Mammary microvascular endothelial cell (primary cell): ENCODE measurements at places on chromosomes 11 and 22. TPM values are rescaled to one million over a fixed set of nuclear protein-coding genes. Genes with fewer than 3 reads are reported as not detected.

SNX32 gene
- total RNA-seq, result not detected in 2 replicates

CLDN5 gene
- 889 and 919 TPM in 2 replicates for total RNA-seq

CDC42EP2 gene
- total RNA-seq, result 38.5 and 40.8 TPM in 2 replicates

CRYBB2 gene
- total RNA-seq, result not detected in 2 replicates
